Stimulated activated CD8-positive, alpha-beta memory T cell treated with anti-CD3 and anti-CD28 coated beads, Interleukin-2, amount 100 ng/mL, for 1 hour (primary cell): ENCODE measurements at places on chromosomes 3 and 15.

DNA sequence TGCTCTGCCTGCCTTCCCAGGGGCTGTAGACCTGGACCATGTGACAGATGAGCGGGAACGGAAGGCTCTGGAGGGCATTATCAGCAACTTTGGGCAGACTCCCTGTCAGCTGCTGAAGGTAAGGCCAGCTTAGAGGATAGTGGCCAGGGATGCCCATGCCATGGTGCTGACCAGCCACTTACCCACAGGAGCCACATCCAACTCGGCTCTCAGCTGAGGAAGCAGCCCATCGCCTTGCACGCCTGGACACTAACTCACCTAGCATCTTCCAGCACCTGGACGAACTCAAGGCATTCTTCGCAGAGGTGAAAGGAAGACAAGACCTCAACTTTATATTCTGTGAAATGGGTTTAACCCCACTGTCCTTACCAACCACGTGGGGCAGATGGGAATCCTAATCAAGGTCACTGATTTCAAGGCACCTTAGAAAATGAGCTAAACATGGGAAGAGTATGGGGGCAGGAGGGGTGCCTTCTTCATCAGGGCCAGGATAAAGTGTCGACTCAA is 26.7 kb downstream of the NBEAL2 start:
- no peak for DNase-seq

DNA sequence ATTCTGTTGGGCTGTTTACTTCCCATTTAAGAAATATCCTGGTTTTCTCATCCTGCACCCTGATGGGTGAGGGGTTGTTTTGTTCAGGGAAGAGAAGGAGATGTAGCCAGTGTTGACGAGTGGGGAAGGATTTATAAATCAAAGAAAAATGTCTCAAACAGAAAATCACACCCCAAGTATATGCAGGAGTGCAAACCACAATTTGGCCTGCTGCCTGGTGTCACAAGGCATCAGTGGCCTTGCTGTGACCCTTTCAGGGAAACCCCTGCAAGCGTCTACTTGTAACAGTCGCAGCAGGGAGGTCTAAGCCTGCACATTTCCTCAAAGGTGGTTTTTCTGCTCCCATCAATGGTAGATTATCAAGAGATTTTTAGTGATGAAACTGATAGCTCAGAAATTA is 132.6 kb upstream of the LRRN1 start:
- DNase-seq, result no peak

DNA sequence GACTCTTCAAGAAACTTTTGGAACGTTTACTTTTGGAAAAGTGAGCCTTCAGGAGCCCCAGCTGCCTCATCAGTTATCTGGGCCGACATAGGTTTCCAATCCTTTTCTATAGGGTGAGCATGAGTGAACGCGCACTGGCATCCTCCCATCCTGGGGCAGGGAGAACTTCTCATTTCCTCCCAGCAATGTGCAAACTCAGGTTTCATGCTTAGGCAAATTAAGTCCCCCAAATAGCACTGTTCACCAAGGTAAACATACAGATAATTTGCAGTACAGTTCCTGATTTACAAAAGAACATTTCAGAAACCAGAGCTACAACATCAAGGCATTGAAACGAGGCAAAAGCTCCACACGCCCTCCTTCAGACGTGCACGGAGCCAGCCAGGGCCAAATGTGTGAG is 333.5 kb upstream of the NR2E3 start:
- DNase-seq, result no peak

DNA sequence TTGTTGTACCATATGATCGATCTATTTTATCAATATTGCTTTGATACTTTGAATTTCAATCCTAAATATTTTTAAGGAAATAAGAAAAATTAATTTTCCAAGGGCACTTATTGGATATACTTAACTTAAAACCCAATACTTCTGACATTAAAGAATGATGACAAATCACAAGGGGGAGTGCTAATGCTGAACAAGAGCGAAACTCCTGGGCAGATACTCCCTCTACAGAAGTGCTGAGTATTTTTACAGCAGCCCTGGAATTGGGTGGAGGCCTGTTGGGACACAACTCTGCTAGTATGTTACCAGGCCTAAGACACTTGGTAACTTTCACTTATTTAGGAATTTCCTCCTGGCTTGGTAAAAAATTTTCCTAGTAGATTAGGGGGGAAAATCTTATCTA is 46.2 kb downstream of the DENND6A start:
- no peak for DNase-seq

DNA sequence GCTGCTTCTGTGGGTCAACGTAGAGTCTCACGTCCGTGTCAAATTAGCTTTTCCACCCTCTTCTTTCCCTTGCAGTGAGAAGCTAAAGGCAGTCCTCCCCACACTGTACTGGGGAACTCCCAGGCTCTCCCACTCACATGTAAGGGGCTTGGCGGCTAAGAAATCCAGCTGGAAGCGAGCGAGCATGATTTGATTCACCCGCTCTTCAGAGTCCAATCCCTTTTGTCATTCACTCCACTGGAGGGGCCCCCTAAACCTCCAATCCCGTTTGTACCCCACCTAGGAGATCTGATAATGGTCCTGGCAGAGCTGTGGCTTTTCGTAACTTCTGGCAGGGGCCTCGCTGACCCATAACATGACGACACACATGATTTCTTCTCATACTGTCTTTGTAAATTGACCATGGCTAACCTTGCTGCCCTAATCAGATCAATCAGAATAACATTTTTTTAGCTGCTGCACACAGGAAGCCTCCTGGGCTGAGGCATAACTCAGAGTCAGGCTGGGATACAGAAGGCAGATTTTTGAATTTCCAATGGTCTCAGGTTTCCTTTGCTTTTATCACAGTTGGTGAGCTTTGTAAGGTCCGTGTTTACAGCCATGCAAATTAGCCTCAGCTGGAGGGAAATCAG is 235.2 kb downstream of the GREM1 start:
- DNase-seq, result no peak

DNA sequence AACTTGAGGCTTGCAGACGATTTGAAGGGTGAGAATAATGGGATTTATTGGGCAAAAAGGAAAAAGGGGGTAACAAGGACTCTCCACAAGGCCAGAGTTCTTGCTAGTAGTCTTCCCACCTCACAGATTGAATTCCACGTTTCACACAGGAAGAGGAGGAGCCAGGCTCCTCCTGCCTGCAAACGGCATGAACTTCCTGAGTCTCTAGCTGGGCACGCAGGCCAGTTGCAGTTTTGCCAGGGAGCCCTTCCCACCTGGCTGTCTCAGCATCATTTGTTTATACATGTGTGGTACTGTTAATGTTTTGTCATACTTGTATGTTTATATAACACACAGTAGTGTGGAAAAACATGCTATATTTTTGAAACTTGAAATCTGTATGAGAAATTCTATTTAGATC is 155.0 kb downstream of the NLGN1 start:
- DNase-seq, result no peak
